NAMALWA (cell line): ENCODE measurements at places on chromosomes 3 and 15.
A peak's percentile ranks its signal among the peaks of the same experiment; 100 is the strongest.

- no peak for DNase-seq
Observed at GRCh38 chr3:123341-123740, 73.2 kb upstream of the CHL1 start.

GRCh38 chr3:124786511-124787241 is 56.4 kb downstream of the UMPS start:
- no peak for DNase-seq

- DNase-seq = peak; percentile 23
Observed at GRCh38 chr3:133831966-133832801, 26.6 kb downstream of the SRPRB start.

DNA sequence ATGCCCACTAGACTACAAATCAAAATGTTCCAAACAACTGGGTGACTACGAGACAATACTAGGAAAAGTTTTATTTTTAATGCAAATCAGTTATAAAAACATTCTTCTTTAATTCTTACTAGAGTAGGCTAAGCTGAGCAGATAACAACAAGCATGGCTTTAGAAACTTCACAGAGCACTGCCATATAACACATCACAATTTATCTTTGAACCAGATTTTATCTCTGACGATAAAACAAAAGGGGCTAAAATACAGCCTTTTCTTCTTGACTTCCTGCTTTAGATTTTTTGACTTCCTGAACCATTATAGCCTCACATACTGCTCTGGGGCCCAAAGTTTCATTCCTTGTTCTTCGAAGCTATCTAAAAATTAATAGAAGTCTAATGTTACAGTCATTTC is 25.9 kb downstream of the TBC1D2B start:
- no peak for DNase-seq

GRCh38 chr3:16480861-16481545 is 32.5 kb downstream of the RFTN1 start:
- DNase-seq = peak; percentile 45

DNA sequence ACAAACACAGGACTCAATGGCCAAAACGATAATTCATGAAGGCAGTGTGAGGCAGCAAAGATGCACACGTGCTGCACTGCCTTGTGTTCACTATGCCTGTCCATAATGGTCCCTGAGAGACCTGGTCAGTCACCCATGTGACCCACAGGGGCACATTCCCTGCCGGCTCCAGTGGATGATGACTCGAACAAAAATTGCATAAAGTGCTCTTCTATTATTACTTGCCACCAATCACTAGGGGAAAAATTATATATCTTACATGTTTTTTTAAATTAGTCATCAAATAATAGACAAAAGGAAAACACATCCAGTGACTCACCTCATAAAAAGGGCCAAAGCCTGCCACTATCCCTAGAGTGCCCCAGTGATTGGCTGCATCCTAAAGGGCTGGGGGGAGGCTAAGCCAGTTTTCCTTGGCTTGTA is 47.5 kb downstream of the UBP1 start:
- no peak for DNase-seq

DNA sequence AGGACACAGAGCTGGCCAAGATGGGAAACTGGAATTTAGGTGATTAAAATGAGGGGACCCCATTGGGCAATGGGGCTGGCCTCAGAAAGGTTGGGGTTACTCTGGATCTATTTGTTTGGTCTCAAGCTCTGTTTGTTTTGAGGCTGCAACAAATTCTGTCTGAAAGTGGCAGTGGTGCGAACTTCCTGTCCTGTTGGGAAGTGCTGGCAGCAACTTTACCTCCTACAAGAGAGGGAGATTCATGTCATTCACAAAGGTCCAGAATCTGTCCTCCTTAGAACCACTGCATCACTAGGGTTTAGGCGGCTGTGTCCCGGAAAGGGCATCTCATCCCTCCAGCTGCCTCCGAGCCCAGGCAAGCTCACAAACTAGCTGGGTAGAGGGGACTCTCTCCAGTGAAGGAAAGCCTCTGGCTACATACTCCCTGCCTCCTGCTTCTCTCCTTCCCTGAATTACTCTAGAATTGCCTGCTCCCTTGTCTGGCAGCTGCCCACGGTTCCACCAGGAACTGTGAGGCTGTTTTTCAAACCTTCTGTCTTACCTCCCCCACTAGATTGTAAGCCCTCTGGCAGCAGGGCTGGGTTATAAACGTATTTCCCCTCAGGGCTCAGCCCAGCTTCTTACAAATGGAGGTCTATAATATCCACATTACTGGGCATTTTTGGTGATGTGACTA is 23.6 kb downstream of the MEGF11 start:
- no peak for DNase-seq

GRCh38 chr3:73542136-73542535 is 82.6 kb downstream of the PDZRN3 start:
- no peak for DNase-seq

GRCh38 chr15:69719527-69720240 is 267.1 kb downstream of the RPLP1 start:
- DNase-seq = peak; percentile 19

- DNase-seq = peak; percentile 50
Observed at GRCh38 chr3:33089515-33089914, 7.4 kb downstream of the GLB1 start.

- no peak for DNase-seq
Observed at GRCh38 chr15:70299931-70300869, 202.5 kb upstream of the TLE3 start.

- DNase-seq = no peak
Observed at GRCh38 chr3:54970895-54971294, 43.0 kb upstream of the LRTM1 start.

- DNase-seq = no peak
Observed at GRCh38 chr3:12810961-12811360, 14.5 kb downstream of the CAND2 start.

DNA sequence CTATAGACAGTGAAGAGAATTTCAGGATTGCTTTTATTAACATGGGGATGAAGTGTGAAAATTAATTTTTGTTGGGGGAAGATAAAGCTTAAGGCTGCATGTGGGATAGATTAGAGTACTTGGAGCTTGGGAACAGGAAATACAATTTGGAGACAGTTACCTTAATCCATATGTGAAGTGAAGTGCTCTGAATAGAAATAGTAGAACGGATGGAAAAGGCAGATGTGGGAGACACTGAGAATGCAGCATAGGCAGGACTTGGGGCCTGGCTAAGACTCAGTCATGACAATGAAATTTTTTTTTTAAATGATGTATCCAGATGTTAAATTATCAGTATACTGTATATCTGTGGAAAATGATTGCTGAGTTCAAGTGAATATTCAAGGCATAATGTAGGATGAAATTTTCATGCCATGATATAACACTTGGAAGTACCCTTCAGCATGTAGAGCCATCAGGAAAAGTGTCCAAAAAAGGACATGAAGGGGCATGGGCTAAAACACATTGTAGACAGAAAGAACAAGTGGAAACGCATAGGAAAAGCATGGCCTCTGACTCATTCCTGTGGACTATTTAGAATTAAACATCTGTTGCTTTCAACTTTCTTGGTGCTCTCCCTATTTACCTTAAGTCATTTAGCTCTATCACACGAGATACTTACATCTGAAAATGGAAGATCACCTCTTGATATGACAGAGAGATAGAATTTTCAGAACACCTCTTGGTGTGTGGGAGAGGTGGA is 134.8 kb downstream of the RBMS3 start:
- no peak for DNase-seq

- no peak for DNase-seq
Observed at GRCh38 chr3:53835257-53835656, 11.0 kb downstream of the CHDH start.

DNA sequence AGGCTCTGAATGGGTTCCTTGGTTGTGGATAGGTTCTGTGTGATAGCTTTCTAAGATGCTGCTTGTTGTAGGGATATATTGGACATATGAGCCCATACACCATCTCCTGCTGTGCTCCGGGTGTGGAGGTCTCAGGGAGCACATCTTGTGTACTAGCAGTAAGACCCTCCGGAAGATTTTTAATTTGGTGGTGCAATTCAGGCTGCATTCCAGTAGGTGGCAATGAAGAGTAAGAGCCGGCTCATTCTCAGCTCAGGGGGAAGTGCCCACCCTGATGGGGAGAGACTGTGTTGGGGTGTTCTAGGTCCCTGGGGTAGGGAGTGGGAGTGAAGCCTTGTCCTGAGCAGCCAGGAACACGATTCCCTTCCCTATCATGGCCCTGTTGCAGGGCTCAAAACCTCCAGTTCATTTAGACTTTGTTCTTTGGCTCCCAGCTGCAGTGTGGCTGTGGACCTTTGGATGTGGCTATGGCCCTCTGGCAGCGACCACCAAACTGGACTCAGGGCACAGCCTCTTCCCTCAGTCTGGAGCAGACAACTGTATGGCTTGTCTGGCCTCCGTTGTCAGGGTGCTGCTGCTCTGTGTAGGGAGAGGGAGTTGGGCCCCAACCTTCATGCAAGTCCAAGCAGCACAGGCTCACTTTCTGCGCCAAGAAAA is 104.7 kb downstream of the UNC13C start:
- DNase-seq = peak; percentile 62

DNA sequence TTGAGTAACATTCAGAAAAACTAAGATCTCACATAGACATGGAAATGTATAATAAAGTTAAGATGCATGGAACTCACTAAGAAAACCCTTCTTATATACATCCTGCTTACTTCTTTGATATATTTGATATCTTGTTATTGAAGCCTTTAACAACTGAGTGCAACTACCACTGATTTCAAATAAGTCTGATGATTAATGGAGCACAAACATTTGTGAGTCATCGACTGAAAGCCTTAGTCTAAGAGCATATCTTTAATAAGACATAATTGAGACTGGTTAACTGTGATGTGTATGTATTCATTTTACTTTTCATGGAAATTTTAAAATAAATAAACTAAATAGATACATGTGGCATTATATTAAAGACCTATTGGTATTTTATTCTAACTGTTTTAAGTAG is 740.5 kb downstream of the EPHA3 start:
- no peak for DNase-seq

GRCh38 chr15:68389041-68389930 is 42.7 kb downstream of the ITGA11 start:
- no peak for DNase-seq

- no peak for DNase-seq
Observed at GRCh38 chr3:40504636-40505430, 1.0 kb upstream of the ZNF620 start.

DNA sequence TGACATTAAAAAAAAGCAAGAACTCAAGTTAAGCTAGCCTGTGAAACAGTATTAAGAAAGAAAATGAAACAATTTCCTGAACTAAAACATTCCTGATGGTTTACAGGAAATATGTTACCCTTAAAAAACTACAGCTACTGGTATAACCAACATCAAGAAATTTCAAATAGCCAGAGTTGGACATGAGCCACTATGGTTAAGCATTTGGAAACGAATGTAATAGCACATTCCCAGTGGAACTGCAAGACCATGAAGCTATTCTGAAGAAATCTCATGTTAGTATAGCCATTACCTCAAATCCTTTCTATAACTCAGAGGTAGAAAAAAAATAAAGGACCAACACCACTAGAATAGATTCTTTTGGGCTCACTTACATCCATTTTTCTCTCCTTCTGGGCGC is 30.2 kb downstream of the CPNE4 start:
- DNase-seq = no peak

DNA sequence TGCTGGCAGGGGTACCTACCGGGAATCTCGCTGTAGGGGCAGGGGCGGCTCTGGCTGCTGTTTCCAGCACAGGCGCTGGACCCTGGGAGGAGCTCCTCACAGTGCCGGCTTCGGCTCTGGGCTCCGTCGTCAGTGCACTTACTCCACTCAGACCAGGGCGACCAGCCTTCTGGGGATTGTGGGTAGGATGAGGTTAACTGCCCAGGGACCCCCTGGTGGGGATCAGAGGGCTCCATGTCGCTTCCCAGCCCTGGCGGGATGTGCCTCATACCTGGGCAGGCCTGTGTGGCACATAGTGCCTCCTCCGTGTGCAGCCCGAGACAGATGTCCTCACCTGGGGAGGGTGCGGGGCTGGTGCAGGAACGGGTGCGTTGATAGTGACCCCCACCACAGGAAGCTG is 115.7 kb downstream of the SEMA5B start:
- DNase-seq = no peak
